T-helper 2 cell treated with Interferon-gamma antibody and Interleukin-4, amounts not matched to agents 100 ng/mL and 5 ng/mL, for 36 hours (primary cell): ENCODE measurements at places on chromosomes 16 and 17. TPM values are rescaled to one million over a fixed set of nuclear protein-coding genes. Genes with fewer than 3 reads are reported as not detected.

The CMIP gene
- 59.8 and 64.3 TPM in 2 replicates for total RNA-seq

The WFIKKN2 gene
- not detected in 2 replicates for total RNA-seq

The PIRT gene
- total RNA-seq: not detected in 2 replicates

The SMIM36 gene
- not detected in 2 replicates for total RNA-seq

The CDH16 gene
- total RNA-seq: not detected in 2 replicates

The CCL4 gene
- 7.5 and 8.0 TPM in 2 replicates for total RNA-seq

The TANC2 gene
- 4.5 and 5.7 TPM in 2 replicates for total RNA-seq

The SRCIN1 gene
- 0.14 TPM in 1 of 2 replicates, not detected in the other for total RNA-seq

The PLA2G10 gene
- not detected in 2 replicates for total RNA-seq

The KRTAP1-1 gene
- not detected in 2 replicates for total RNA-seq

The PAGR1 gene
- 29.6 and 32.4 TPM in 2 replicates for total RNA-seq

The NXPH3 gene
- total RNA-seq: not detected in 2 replicates
